ENCODE measurements at places on chromosomes 13 and 19.

DNA sequence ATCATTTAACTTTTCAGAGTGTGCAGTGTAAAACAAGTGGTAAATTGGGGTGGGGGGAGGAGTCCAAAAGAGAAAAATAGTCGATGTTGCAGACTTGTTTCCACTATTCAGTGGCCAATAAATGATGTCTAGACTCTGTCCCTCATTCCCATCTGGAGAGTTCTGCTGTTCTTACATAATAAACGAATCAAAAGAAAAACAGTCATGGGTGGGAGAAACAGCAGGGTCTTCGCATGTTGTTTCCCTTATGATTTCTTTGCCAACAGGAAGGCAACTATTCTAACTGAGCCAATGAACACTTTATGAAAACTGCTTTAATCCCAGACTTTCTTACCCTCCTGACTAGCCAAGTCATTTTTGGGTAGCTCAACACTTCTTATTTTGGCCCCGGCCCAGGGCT lies 615.5 kb downstream of the FGF9 start:
- DNase-seq: no peak

- DNase-seq: no peak
These were observed 150.6 kb upstream of the TSC22D1 start for GRCh38 chr13:44726778-44727177.

- no peak for DNase-seq
These were observed 82.7 kb downstream of the FOXO1 start for GRCh38 chr13:40583738-40584137.

DNA sequence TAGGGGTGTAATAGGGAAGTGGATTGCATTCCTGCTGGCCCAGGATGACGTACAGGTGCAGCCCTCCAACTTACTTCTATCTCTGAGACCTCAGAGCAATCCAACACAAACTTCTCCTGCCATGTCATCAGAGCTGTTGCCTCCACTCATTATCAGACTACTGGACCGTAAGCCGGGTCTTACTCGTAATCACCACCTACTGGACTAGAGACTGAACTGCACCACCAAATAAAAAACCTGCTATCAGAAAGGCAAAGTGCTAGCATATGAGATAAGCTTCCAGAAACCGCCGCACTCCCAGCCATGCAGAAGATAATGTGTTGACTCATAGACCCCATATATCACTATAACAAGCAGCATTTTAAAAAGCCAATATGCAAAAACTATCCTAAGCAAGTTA lies 102.0 kb downstream of the SLITRK1 start:
- DNase-seq: no peak

GRCh38 chr19:48683349-48683748 lies 10.5 kb upstream of the NTN5 start:
- no peak for DNase-seq

- peak; percentile 70 for DNase-seq
These were observed 29.3 kb upstream of the NANOS3 start for GRCh38 chr19:13847407-13848339.

DNA sequence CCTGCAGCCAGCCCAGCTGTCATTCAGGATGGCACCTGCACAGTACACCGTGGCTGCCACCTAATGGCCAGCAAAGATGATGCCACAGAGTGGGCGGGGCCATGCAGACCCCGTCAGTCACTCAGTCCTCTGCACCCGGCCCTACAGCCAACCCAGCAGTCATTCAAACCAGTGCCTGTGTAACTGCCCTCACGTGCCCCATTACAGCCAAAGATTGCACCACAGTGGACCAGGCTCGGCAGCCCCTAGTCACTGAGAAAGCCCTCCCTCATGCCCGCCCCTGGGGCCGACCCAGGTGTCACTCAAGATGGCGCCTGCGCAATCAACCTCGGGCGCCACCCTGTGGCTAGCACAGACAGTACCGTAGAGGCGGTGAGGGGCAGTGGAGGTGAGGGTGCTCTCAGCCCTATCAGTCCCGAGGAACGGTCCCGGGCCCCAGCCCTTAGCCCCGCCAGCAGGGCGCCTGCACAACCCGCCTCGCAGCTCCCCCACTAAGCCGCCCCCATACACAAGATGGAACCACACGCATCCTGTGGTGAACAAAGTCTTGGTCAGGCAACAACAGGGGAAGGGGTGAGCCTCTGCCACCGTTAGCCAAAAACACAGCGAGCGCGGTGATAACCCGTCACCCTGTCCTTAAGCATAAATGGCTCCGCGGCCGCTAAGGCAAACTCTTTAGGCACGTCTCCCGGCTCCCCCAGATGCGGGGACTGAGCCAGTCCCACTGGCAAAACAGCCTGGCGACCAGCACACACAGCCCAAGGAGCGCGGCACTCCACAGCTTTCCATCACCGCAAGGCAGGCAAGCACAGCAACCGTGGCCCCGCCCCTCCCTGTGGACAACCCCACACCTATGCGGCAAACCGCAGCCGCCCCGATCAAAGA lies 2.3 kb downstream of the PEG3 start:
- no peak for DNase-seq
